Foreskin melanocyte (primary cell): ENCODE measurements at places on chromosomes 6 and 20.

DNA sequence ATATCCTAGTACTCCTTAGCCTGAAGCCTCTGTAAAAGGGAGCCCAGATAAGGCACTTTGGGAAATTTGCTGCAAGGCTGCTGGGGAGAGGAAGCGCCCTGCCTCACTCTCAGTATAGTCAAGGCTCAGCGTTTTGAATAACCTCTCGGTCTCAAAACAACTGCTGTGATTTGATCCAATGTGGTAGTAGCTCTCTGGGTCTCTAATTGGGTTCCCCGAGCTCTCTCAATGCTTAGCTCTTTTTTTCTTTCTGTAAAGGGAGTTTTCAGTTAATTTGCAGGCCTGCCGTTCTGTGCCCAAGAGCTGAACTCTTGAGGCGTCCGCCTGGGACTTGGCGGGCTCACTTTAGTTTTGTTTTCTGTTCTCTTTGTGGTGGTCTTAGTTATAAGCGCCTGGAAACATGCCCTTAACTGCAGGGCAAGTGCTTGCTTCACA is 41.2 kb downstream of the ZHX3 start:
- DNase-seq, result no peak

DNA sequence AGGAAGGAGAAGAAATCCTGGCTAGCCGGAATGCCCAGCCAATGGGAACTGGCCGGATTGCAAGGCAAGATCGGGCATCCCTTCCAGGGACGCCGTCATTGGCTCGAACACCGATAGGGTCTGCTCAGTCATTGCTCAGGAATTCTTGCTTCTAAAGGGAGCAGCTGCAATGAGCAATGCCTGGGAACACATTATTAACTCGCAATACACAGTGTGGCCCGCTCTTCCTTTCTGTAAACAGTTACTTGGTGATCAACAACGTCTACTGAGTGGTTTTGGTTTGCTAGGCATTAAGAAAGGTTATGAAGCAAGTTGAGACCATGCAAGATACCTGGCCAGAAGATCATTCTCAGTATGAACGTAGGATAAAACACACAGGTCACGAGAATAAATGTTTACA is 165.4 kb upstream of the CITED2 start:
- DNase-seq, result no peak

- no peak for DNase-seq
Measured at GRCh38 chr20:49676581-49677291, 36.9 kb downstream of the B4GALT5 start.

GRCh38 chr6:43687437-43688347 is at the start of gene MRPS18A:
Gene MRPS18A, minus strand, starts transcription at chr6:43687791. Its CDS starts 12 bp downstream, at chr6:43687779.
- peak; percentile 56 for DNase-seq

DNA sequence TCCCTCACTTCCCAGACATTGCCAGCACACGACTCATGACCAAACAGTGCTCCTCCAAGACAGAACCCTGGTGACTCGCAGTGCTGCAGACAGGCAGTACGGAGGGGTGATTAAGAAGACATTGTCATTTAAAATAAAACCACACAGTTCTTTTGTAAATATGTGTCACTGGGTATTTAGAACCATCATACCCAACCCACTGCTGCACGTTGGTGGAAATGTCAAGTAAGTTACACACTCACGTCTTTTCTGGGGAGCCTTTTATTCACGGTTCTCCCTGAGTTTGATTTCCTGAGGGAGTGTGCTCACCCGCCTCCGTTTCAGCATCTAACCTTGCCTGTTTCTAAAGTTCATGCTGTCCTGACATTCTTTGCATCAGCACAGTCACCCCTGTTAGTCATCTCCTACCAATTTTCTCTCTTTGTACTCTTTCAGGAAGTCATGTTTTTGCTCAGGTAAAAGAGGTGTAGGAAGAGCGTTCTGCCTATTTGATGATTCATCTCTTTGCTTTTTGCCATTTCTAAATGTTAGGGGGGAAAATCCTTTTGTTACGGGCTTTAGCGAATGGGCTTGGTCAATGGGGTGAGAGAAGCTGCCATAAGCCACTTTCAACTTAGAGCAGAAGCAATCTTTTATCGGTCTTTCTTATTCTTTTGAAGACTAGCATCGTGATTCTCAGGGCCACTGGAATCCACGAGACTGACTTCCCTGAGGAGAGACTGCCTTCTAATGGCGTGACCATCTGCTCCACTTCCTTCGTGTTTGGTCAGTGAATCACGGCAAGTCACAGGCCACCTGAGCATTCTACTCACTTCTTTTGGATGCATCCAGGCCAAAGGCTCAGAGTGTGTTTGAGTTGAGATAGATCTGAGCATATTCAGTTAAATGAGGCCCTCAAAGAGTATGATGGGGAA is 512.8 kb upstream of the JARID2 start:
- DNase-seq, result peak; percentile 38

DNA sequence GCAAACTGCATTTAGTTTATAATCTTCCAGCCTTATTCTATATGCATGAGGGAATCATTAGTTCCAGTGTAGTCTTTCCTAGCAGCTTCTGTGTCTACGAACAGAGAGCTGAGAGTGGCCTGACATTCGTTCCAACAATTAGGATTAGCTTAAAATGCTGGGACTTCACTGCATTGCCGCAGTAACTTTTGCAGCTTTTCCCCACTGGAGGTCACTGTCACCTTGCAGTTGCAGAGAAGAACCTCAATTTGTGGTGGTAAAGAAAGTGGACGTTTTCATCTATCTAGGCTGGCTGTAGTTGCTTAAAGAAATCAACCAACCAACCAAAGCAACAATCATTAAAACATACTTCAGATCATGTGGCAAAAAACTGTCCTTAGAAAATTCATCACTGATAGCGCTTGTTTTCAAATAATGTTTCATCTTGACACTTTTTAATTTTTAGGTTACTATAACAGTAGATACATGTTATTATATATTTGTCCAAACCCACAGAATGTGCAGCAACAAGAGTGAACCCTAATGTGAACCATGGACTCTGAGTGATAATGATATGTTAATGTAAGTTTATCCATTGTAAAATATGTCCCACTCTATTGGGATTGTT is 12.2 kb downstream of the MYLK4 start:
- peak; percentile 52 for DNase-seq

DNA sequence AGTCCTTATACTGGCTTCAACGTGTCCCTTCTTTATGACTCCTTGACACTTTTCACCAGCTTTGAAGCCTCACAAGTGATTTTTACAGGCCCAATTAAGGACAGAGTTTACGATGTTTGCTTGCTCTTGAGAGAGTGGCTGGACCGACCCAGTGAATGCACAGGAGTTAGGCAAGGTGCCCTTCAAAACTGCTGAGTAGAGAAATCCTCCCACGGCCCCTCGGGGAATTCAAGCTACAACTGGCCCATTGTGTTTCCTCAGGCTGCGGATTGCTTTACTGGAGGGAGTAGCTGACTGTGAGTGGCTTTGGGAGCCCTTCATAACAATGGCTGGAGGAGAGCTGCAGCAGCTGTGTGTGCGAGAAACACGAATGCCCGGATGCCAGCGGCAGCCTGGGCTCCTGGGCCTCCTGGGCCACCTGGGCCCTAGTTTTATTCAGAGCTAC is 50.0 kb downstream of the SGK1 start:
- DNase-seq, result peak; percentile 72

GRCh38 chr20:703426-703825 is 27.8 kb upstream of the SCRT2 start:
- no peak for DNase-seq

- no peak for DNase-seq
Measured at GRCh38 chr6:169725125-169726048, 1.1 kb upstream of the PHF10 start.

- no peak for DNase-seq
Measured at GRCh38 chr6:167514524-167514923, 189.6 kb downstream of the TTLL2 start.

DNA sequence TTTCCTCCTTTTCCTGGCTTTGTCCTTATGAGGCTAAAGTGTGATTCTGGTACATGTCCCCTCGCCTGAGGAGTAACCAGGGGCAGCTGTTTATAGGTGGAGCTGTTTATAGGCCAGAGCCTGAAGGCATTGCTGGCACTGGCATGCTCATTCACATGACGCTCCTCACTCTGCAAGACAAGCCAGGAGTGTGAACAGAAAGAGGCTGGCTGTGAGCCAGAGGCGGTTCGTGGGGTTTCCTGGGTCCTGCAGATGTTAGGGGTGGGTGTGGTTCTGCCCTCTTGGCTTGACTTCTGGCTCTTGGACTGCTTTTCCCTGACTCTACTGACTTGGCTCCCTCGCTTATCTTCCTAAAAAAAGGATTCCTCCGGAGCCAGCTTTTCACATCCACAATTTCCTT is 12.8 kb upstream of the MDFI start:
- no peak for DNase-seq

DNA sequence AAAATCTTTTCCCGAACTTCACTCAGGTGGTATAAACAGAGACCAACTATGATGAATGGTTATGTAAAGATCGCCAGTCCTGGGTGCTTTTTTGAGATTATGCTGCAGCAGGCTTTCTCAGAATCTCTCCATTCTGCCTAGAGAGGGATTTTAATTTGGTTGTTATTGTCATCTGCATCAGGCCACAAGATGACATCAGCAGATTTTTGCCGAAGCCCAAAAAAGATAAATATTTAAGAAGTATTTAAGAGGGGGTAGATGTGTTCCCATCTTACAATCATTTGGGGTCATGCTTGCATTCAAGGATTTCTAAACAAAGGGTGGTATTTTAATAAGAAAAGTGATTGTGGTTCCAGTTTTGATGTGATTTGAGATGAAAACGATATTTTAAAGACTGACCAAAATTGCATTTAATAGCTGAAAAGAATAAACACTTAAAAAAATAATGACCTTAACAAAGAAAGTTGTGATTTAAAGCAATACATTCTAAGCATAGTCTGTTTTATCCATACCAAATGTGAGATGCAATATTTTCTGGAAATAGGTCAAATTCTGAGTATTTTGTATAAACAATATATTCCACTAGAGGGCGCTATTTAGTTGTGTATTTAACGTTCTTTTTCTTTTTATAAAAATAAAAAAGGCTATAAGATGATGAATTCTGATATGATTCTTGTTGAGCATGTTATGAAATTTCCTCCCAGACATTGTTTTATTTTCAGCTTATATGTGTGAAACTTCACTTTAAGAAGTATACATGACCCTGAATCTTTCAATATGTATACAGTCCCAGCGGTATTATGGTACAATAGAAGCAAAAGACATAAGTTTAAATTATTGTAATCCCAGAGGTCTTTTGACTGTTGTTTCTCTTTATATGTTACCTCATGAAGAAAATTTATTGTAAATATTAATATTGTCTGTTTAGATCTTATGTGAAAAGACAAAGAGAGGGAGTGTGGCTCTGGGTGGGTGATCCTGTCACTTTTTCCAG is 51.0 kb upstream of the ZFP64 start:
- no peak for DNase-seq

GRCh38 chr20:46353500-46354206 is 45.4 kb upstream of the CDH22 start:
- no peak for DNase-seq

DNA sequence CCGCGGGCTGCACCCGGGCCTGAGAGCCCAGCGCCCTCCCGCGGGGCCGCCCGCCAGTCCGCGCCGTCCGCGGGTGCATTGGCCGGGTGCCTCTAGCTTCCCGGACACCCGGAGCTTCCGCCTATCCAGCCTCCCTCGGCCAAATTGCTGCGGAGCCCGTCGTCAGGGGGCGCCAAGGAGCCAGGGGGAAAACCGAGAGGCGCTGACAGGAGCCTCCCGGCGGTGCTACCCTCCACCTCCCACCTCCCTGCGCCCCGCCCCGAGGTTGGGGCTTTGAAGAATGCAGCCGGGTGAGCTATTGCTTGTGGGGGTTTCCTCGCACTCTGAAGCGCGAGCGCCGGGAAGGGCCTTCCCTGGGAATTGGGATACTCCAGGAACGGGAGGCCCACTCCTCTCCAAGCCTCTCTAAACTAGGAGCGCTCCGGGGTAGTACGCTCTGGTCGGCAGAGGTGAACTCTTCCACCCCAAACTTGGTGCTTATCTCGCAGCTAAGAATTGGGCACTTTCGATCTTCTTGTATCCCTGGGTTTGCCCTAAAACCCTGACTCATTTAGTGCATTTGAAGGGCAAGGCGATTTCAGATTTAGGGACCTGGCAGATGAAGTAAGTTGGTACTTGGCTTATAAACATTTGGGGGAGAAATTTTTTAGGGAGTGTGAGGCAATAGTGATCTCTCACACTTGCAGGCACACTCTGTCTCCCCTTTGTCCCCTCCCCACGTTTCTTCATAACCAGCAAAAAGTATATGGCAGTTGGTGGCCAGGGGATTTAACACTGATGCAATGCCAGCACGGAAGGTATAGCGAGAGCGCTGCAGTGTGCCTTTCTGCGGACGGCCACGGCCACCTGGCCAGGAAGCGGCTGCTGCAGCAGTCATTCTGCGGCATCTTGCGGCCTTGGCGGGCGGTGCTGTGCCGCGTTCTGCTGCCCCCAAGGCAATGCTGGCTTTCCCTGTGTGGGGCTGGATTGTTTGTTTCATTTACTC is 556 bp downstream of the BEND6 start:
- peak; percentile 79 for DNase-seq

DNA sequence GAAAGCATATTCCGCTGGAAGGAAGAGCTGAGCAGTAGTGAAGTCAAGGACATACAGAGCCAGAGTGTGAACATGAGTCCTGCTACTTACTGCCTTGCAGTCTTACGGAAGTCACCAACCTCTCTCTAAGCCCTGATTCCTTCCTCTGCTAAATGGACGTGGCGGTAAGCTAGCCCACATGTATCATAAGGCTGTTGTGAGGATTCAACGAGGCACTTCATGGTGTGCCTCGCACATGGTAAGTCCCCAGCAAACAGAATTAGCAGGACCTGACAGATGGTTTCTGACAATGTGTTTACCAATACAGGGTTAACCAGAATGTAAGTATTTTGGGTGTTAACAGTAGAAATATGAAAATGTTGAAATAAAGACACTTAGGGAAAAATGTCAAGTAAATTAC is 93.2 kb downstream of the IRF4 start:
- no peak for DNase-seq

- no peak for DNase-seq
Measured at GRCh38 chr6:137033828-137034227, 10.9 kb downstream of the IL20RA start.

DNA sequence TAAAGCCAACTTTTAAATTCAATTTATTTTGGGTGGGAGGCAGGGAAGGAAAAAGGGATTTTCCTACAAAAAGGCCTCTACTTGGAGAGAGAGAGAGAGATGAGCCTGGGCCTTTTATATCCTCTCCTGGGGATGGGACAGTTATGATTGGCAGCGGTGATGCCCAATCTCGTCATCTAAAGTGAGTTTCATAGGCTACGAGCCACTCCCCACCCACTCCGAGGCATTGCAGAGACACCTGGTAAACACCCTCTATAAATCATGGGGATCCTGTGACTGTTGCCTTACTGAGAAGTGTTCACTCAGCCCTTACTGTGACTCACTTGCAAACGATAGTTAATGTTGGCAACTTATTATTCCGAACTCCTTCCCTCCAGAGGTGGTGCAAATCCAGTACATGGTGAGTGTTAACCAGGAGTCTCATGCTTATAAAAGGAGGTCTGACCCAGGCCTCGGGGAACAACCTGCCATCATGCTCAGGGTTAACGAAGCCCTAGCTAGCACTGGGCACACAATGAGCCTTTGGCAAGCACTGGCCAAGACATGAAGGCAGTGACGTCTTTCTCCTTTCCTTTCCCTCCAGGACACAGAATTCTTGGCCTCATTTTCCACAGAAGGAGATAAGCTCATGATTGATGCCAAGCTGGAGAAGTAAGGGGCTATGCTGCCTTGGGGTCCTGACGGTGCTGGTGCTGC is 20.5 kb downstream of the BPIFB4 start:
- DNase-seq, result no peak
